ENCODE measurements at places on chromosomes 7 and 10. TPM values are rescaled to one million over a fixed set of nuclear protein-coding genes. Genes with fewer than 3 reads are reported as not detected.

DNA sequence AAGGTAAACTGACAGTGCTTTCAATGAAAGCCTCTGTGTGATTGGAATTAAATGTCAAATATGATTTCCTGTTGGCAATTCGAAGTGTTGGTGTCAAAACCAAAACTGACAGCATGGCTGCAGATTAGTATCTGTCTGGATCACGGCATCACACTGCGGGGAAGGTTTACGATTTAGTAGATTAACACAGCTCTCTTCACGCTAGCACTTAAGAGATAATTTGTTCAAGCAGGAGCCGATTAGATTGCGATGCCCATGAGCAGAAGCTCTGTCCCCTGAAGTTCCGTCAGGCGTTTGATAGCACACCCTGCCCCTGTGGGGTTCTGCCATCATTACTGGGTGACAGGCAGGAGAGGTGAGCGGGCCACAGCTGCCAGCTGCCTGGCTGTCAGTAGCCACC is 279.5 kb upstream of the AUTS2 start:
- DNase-seq, result no peak

- no peak for DNase-seq
Observed at GRCh38 chr7:27835376-27835775, 95.4 kb downstream of the TAX1BP1 start.

Gene C10orf105
- total RNA-seq, result not detected

Gene SP8
- 2.5 TPM for total RNA-seq

GRCh38 chr7:4556868-4557793 is 125.0 kb upstream of the FOXK1 start:
- DNase-seq, result no peak

All from SJCRH30 (cell line).